ENCODE measurements at places on chromosomes 16 and 17.

GRCh38 chr16:346587-346986, 5.9 kb downstream of the AXIN1 start:
- DNase-seq = no peak

DNA sequence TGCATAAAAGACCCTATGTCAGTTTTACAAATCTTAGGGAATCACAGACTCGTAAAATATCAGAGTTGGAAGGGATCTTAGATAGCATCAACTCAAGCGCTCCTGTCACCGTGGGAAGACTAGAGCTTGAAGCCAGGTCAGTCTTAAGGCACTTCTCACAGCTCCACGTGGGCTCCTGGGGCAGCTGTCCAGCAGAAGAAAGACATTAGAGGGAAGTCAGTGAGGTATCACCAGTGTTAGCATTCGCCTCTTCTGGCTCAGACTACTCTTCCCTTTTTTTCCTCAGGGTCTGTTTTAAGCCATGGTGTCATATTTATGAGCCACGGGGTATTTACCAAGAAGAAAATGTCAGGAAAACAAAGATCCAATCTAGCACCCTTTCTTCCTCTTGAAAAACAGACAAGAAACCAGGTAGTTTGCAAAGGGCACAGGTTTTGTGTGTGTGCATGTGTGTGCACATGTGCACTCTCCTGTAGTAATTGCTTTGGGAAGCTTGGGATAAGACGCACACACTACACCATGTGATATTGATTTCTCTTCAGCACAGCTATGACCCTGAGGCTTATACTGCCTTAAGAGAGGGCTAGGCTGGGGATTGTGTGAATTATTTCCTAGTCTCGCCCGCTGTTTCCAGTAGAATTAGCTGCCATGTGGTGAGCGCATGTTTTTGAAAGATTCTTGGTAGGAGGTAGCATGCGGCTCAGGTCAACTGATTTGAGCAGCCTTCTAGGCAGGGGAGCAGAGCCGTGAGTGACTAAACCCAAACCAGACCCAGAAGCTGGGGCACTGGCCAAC, 61.0 kb upstream of the ELAC2 start:
- DNase-seq = no peak

DNA sequence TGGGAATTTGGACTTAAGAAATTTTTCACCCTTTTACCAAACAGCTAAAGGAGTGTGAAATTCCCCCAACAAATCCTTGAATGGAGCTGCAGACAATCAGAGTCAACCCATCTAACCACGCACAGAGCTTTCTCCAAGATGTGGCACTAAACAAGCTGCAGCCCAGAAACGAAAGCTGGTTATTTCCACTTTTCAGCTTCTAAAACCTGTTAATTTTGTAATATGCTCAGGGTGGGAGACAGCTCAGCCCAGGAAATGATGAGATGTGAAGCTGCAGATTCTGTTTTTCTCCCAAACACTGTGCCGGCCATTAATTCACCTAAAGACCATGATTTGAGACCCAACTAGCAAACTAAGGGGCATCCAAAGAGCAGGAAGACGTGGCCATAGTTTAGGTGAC, 33.2 kb upstream of the ABR start:
- DNase-seq = no peak

- no peak for DNase-seq
These were observed at the start of gene CX3CL1 for GRCh38 chr16:57372372-57373116. Gene CX3CL1 (plus strand): TSS chr16:57372490. CDS start chr16:57372569, 79 bp downstream.

- no peak for DNase-seq
These were observed 219.0 kb downstream of the UTP18 start for GRCh38 chr17:51479303-51479702.

Measured in stimulated activated effector memory CD8-positive, alpha-beta T cell treated with anti-CD3 and anti-CD28 coated beads, Interleukin-12 subunit alpha, Interleukin-12 subunit beta, amount 100 ng/mL, for 72 hours (primary cell).